Tibial artery (tissue), 4 donors: ENCODE measurements at places on chromosomes 16 and 17.
A peak's percentile ranks its signal among the peaks of the same experiment; 100 is the strongest.

DNA sequence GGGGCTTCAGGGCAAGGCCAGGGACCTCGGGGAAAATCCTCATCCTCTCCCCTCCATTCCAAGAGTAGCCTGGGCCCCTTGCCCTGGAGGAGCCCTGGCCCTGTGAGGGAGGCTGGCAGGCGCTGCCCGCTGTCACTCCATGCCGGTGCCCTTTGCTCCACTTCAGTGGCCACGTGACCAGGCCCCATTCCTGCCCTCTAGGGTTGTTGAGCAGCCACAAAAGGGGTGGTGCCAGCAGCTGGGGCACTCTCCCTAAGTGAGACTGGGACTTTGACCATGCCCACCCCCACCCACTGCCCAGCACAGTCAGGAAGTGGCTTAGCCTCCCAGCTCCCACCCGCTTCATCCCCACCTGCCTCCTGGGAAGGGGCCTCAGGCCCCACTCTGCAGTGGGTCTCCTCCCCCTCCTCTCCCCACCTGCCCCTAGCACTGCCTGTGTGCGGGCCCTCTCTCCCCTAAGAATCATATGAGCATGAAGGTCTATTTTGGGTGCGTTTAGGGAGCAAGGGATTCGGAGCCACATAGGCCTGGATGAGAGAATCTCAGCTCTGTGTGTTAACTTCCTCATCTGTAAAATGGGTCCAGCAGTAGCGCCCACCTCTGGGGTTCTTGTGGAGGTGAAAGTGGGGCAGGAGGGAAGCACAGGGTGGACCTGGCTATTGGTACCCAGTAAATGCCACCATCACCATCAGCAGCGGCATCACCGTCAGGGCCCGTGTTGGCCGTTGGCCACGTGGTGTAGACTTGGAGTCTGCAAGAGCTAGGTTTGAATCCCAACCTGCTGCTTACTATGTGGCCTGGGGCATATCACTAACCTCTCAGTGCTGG is 7.2 kb downstream of the PDK2 start:
- DNase-seq: peak; percentile 58

DNA sequence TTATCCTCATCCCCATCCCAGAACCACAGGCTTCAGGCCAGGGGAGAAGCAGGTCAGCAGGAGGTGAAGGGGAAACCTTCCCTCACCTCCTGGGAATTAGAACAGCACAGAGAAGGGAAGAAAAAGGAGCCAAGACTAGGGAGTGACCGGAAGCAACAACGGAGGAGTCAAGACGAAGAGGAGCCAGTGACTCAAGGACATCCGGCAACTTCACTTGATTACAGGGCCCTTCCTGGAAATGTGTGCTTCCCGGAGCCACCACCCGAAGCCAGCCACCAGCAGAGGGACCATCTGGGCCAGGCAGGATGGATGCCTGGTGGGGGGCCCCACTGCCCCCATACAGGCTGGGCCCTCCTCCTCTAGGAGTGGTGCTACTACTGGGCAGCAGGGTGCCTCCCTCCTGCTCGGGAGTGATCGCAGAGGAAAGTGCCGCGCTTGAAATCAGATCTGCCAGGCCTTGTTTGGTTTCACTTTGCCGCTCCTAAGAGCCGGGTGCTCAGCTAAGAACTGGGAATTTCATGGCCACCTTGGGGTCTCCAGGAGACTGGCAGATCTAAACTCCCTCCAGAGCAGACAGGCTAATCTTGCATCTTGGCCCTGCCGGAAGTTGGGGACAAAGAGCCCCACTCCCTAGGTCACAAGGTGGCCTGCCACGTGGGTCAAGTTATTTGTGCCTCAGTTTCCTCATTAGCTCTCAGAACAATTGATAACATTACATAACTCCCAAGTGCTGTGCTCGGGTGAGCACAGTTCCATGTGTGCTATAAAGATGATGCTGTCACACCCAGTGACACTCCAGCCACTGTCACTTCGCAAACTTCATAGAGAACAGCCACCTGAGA is 6.6 kb downstream of the CDC42EP4 start:
- peak; percentile 82 for DNase-seq

DNA sequence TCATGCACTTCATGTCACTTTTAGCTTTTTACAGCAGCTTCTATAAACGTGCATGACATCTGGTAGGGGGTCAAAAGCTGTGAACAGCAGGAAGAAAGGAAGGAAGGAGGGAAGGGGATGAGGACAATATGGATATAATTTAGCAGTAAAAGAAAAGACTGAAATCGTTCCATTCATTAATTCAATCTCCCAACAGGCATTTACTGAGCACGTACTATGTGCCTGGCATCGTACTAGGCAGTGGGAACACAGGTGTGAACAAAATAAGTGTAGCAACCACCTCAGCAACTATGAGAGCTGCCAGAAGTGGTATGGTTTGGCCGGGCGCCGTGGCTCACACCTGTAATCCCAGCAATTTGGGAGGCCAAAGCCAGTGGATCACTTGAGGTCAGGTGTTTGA is 19.1 kb upstream of the USP7 start:
- no peak for DNase-seq

DNA sequence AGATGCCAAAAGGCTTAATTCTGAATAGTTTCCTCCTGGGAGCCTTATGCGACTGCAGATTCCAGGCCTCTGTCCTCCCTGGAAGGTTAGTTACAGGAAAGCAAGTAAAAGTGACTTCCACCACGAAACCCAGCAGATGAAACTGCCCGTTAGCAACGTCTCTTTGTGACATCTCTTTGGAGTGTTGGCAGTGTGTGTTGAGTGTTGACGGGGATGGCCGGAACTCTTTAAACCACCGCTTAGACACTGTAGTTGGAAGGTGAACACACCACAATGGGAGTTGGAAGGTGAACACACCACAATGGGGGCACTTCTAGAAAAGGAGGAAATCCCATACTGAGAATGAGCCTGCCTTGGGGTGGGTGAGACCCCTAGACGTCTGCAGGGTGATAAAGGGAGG is 858 bp downstream of the SKAP1 start:
- no peak for DNase-seq

DNA sequence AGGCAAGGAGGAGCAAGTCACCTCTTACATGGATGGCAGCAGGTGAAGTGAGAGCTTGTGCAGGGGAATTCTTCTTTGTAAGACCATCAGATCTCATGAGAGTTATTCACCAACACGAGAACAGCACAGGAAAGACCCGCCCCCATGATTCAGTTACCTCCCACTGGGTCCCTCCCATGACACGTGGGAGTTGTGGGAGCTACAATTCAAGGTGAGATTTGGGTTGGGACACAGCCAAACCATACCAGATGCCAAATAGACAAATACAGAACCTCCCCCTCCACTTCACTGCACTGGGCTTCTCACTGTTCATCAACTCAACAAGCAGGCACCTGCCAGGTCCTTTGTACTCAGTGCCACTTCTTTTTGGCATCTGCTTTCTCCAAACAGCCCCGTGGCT is 100.2 kb downstream of the WSCD1 start:
- DNase-seq: no peak
